ENCODE measurements at places on chromosomes 1 and 21.

DNA sequence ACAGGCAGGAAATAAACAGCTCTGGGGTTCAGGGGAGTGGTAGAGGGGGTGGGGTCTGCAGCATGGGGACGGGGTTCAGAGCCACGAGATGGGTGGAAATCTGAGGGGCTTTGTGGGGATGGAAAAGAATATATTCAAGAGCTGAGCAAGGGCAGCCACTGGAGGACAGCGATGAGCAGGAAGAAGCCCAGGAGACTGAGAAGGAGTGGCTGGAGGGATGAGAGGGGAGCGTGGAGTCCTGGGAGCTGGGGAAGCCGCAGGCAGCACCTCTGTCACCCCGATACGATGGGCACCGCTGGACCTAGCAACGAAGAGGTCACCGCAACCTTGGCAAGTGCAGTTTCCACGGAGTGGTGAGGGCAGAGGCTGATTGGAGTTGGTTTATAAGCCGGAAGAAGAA is 10.0 kb upstream of the KCNAB2 start:
- no peak for DNase-seq

DNA sequence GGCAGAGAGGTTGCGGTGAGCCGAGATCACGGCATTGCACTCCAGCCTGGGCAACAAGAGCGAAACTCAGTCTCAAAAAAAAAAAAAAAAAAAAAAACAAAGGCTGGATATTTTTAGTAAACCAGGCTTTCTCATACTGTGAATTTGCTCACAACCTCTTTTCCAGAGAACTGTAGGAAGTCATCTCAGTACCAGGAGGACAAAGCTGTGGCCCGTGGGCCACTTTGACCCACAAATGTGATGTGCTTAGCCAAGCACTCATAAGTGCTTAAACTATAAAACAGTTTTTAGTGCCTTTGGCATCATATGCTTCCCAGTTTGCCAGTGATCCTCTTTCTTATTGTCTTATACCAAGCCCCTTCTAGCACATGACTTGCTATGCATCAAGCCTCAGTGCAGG is 46.5 kb downstream of the RNF11 start:
- no peak for DNase-seq

DNA sequence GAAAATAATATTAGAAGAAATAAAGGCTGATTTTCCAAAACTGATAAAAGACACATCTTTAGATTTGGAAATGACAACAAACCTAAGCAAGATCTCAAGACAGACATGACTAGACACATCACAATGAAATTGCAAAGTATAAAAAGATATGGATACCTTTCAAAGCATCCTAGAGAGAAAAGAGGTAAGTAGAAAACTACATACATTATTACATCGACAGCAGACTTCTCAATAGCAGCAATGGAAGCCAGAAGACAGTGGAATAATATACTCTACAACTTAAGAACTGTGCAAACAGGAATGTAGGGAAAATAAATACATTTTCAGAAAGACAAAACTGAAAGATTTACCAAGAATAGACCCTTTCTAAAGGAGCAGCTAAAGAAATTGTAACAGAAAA is 50.2 kb downstream of the DENND1B start:
- DNase-seq: no peak

GRCh38 chr1:170252851-170253579 is 107.3 kb downstream of the NTMT2 start:
- no peak for DNase-seq

GRCh38 chr1:118556936-118557335 is 371.9 kb upstream of the SPAG17 start:
- no peak for DNase-seq

DNA sequence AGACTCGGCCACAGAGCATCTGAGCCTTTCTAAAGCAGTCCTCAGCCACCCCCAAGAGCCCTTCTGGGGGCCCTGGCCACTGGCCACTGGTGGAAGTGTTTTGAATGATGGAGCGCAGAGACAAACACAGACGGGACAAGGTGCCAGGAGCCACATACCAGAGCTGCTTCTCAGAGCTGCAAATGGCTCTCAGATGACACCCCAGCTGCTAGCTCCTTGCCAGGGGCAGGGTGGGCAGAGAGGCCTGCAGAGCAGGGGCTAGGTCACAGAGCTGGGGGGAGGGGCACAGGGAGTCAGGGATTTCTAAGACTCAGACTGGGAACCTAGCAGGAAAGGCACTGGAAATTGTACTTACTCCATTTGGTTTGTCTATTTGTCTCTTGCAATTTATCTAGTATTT is 30.4 kb downstream of the KCNN3 start:
- DNase-seq: no peak

- DNase-seq: peak; percentile 30
These were observed 87.7 kb downstream of the SNX7 start for GRCh38 chr1:98749152-98749756.

- DNase-seq: no peak
These were observed 49.3 kb downstream of the CDC42BPA start for GRCh38 chr1:227268943-227269342.

- DNase-seq: no peak
These were observed 67.8 kb upstream of the IPO9 start for GRCh38 chr1:201761178-201761577.

DNA sequence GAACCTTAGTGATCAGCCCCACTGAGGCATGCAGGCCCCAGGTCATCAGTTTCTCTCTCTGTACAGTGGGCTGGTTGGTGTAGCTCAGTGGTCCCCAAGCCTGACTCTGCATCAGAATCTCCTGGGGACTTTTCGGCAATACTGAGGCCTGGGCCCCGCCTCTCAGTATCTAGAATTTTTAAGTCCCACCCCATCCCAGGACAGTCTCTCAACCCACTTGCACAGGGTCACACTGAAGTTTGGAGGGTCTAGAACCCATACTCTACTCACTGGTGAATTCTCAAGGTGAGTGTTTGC is 216.4 kb downstream of the MATN1 start:
- no peak for DNase-seq

GRCh38 chr1:62778208-62778607 is 5.7 kb upstream of the ATG4C start:
- DNase-seq: no peak

DNA sequence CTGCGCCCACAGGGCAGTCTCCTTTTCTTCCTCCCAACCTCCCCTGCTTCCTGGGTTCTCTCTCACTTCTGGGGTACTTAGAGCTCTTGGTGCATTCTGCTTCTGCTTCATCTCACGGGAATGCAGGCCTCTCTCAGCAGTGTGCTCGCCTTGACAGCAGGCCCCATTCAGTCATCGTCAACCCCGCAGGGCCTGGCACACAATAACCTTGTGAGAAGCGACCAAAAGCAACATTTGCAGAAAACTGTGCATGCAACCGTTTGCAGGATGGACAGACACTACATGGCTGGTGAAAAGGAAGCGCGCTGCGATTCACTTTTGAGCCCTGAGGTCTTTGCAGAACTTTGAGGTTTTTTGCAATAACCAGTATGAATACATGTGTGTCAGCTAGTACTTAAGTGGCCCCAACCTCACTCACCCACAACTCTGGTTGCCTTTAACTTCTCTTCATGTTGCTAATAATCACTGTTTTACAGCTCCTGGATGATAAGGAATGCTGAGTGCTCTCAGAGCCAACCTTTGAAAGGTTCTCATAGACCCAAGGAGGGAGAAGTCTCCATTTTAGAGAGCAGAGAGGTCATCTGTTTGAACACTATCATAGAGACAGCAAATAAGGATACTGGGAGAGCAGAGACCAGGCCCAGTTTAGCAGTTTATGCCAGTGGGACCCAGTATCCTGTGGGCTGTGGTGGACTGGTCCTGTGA is 2.5 kb upstream of the CD160 start:
- no peak for DNase-seq

DNA sequence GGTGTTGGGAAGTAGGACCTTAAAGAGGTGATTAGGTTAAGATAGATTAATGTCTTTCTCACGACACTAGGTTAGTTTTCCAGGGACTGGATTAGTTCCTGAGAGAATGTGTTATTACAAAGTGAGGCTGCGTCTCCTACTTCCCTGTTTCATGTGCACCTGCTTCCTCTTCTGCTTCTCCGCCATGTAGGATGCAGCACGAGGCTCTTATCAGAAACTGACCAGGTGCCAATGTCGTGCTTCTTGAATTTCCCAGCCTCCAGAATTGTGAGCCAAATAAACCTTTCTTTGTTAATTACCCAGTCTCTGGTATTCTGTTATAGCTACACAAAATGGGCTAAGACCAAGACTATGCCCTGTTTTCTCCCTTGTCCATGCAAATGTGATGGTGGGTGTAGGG is 152.2 kb upstream of the LMO4 start:
- no peak for DNase-seq

DNA sequence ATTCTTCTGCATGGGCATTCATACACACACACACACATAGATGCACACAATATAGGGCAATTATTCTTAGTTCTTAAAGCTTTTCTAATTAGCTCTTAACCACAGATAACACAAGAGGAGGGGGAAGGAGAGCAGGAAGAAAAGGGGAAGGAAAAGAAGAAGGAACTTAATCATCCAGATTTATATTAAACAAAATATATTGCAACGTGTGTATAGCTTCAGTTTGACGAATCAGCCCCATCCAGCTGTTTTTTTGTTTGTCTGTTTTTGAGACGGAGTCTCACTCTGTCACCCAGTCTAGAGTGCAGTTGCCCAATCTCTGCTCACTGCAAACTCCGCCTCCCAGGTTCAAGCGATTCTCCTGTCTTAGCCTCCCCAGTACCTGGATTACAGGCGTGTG is 21.7 kb upstream of the ANKRD13C start:
- DNase-seq: no peak

DNA sequence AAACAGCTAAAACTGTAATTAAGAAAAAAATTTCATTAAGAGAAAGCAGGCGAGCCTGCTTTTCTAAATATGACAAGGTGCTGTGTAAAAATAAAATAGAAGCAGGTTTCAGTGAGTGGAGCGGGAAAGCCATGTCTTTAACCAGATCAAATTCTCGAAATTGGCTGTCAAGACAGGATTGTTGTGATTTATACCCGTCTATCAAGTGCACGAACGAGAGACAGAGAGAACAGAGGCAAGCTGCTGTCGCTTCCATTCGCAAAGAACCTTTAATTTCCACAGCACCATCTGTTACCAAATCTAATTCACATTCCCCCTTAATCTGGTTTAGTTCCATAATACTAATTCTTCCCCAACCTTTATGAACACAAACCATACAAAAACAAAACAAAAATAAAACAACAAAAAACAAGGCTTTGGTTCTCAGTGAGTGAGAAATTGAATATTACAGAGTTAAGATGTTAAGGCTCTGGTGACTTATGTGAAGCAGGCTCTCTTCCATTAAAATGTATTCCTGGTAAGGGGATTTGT is 35.0 kb downstream of the ESRRG start:
- peak; percentile 81 for DNase-seq

GRCh38 chr1:44515416-44515815 is 110.4 kb downstream of the RNF220 start:
- no peak for DNase-seq

- no peak for DNase-seq
These were observed 420.6 kb downstream of the SIPA1L2 start for GRCh38 chr1:232209357-232209756.

- DNase-seq: no peak
These were observed 47.1 kb downstream of the PACC1 start for GRCh38 chr1:212367474-212368072.

DNA sequence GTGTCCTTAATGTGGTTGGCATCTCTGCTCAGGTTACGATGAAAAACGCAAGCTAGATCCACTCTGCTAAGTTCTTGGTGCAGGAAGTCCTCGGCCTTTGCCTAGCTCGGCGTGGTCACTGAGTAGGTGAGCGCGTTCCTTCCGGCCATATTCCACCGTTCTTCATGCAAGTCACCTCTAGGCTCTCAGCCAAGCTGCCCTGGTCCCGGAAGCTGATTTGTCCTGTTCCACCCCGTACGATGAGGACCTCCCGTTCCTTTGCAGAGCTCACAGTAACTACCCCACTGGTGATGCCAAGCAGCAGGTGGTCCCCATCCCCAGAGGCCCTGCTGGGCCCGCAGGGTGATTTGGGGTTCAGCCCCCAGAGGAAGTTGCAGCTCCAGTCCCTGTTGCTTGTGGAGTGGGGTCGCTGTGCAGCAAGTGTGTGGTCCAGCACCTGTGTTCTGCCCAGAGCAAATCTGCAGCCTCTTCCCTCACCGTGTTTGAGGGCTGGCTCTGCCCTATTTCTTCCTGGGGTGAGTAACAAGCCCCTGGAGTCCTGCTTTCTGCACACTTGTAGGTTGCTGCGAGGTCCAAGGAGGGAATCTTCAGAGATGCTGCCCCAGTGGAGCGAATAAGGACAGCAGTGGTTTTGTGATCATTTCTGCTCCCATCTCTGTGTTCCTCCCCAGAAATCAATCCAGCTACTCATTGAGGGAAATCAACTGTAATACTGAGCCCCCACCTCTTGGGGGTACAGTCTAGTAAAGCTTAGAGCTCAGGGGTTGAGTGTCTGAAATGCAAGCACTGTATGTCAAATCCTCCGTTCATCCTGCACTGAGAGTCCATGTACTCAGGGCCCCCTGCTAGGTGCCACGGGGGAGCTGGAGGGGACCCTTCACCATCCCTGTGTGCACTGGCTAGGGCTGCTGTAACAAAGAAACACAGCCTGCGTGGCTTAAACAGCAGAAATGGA is 2.3 kb downstream of the UMODL1 start:
- DNase-seq: no peak

- no peak for DNase-seq
These were observed 80.0 kb downstream of the VWA5B1 start for GRCh38 chr1:20370698-20371097.

DNA sequence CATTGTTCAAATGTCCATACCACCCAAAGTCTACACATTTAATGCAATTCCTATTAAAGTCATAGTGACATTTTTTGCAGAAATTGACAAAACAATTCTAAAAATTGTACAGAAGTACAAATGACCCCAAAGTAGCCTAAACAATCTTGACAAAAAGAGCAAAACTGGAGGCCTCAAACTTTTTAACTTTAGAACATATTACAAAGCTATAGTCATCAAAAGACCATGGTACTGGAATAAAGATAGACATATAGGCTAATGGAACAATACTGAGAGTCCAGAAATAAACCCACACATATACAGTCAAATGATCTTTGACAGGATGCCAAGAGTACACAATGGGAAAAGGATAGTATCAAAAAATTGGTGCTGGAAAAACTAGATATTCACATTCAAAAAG is 213.2 kb upstream of the SAMSN1 start:
- DNase-seq: no peak

GRCh38 chr1:237712082-237712481 is 178.6 kb downstream of the ZP4 start:
- DNase-seq: no peak

DNA sequence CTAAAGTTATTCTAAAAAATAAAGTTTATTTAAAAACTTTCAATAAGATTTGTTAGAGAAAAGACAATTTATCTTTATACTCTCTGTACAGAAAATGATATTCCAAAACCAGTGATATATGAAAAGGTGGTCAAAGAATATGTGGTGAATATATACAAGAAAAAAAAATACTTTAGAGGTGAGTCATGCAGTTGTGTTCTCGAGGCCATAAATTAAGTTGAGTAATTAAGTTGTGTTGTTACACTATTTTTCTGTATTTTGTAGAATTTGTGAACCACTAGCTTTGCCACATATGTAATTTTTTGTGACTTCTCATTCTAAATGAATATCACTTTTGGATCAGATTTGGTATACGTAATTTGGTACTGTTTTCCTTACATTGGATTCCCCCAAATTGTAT is 23.6 kb upstream of the DUSP10 start:
- no peak for DNase-seq

Measured in NCI-H1694 (cell line).